ENCODE measurements at places on chromosomes 16 and 17.

DNA sequence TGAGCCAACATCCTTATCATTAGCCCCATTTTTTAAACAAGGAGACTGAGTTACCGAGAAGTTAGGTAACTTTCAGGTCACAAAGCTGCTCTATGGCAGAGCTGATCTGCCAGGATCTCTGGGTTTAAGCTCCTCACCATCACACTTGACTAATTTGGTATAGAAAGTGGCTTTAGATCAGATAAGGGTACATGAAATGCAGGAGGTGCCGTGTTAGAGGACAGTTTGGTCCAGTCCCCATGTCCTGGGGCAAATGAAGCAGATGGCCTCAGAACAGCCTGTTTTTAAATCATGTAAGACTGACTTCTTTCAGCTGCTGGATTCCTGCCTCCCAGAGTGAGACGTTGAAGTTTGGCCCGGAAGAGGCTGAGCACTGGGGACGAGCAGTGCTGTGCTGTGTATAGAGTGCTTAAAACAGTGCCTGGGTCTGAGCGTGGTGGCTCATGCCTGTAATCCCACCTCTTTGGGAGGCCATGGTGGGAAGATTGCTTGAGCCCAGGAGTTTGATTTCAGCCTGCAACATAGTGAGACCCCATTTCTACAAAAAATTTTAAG lies 187.0 kb upstream of the CACNG3 start:
- DNase-seq = no peak

DNA sequence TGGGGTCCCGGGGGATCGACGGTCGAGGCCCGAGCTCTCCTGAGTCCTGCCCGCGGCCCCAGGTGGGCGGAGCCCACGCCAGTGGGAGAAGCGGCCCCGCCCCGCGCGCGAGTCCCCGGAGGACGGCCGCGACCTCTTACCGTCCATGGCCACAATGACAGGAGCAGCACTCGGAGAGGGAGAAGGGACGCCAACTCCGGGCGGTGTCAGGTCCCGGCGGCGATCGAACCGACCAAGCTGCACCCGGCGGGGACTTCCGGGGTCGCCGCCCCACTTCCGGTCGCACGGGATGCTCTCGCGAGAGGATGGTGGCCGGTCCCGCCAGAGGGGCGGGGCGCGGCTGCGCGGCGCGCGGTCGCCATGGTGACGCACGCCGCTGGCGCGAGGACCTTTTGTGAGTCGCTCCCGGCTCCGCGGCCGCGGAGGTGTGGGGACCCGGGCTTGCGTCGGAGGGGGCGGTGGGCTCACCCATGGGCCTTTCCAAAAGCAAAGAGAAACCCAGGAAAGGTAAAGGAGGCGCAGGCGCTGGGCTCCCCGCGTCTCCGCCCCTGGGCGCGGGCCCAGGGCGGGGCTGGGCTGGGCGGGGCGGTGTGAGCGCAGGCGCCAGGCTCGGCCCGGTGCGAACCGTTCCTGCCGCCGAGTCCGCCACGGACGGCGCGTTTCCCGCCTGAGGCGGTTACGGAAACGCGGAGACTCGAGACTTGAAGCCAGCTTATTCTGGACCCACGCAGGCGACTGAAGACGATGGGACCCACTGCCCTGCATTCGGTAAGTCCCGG lies at the start of the genes CHMP1A and SPATA33:
TSS of gene CHMP1A (minus strand) at position 267 of the 779 bp plus-strand sequence. CDS start at position 147, 120 bp downstream.
TSS of gene SPATA33 (plus strand) at position 395 of the 779 bp plus-strand sequence. CDS start at position 471, 76 bp downstream.
- DNase-seq = no peak

DNA sequence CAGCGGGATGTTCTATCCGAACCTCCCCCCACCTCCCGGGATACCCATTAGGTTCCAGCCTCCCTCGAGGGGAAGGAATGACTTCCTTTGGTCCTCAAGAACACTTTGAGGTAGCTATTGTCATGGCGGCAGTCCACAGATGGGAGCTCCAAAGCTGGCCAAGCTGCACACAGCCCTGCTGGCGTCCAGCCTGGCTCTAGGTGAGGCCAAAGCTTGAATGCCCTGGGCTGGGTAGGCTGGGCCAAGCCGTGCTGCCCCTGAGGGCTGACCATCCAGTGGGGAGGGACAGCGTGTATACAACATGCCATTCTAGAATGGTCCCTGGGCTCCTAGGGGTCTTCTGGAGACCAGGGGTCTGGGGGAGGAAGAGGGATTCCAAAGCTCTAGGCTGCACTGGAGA lies 43.5 kb downstream of the PEMT start:
- DNase-seq = no peak

GRCh38 chr17:50344731-50345365 lies 1.1 kb upstream of the XYLT2 start:
- DNase-seq = no peak

GRCh38 chr16:6190776-6191175 lies 1093.2 kb upstream of the EEF2KMT start:
- DNase-seq = no peak

GRCh38 chr17:8889458-8890210 lies 22.2 kb upstream of the PIK3R6 start:
- DNase-seq = no peak

GRCh38 chr17:36653374-36653773 lies 52.0 kb downstream of the MRM1 start:
- DNase-seq = no peak

GRCh38 chr17:226108-227077 lies 44.9 kb upstream of the DOC2B start:
- no peak for DNase-seq

DNA sequence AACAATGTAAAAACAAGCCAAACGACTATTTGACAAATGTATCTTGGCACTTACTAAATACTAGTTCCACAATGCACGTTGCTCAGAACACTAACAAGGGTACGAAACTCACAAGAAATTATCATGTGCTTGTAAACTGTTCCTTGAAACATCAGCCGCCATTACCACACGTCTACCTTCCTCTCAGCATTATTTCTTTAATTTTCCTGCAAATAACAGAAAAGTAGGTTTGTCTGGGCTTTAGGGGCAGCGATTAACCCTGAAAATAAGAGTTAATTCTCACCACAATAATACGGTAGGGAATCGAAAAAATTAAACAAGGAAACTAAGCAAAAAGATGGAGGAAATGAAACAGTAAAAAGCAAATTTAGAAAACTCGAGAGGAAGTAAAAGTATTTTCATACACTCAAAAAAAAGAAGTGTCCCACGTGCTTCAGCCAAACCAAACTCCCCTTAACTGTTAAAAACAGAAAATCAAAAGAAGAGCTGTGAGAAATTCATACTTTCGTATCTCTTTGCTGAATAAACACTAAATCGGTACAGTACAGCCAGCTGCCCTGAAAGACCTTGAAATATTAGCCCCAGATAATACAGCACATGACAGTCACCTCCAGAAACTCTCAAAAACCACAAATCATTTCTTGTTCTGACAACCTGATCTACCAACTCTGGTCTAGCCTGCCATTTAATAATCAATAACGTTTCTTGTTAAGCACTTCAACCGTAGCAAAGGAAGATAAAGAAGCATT lies 1.2 kb downstream of the ARHGAP17 start:
- no peak for DNase-seq

GRCh38 chr17:62716834-62717588 lies 89.5 kb downstream of the MRC2 start:
- no peak for DNase-seq

DNA sequence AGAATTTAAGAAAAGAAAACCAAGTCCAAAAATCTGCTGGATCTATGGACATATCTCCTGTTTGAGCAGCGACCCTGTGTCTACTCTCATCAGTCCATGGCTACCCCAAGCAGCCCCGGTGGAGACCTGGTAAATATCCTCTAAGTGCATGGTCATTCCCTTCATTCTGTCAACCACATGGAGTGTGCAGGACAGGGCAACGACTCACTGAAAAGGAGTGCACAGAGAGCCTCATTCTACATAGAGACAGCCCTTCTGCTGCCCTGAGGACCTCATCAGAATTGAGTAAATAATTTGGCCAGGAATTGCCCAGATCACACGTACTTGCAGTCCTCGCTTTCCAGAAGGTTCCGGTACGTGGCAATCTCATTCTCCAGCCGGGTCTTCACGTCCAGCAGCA lies 3.0 kb downstream of the KRT38 start:
- no peak for DNase-seq

DNA sequence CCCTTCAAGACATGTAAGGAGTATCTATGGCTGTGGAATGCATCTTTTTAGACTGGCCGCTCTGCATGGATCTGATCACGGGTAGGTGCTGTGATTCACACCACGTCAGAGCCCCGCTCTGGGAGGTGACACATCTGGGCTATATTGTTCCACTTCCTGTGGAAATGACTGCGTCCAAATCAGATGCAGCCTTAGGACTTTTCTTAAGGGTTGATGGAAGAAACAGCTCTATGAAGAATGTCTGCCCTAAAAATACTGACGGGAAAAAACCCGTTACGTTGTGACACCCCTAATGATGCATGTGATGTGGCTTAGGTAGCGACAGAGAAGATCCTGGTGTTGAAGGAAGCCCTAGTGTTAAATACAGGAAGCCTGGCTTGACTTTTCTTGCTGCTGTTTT lies 12.2 kb downstream of the BANP start:
- peak; percentile 65 for DNase-seq

GRCh38 chr17:16933317-16934132 lies 38.4 kb downstream of the TNFRSF13B start:
- no peak for DNase-seq

GRCh38 chr17:10325031-10325695 lies 47.6 kb downstream of the MYH13 start:
- no peak for DNase-seq

GRCh38 chr17:36938566-36939051 lies 1.3 kb downstream of the LHX1 start:
- DNase-seq = no peak

GRCh38 chr16:58317608-58318152 lies 22.9 kb upstream of the PRSS54 start:
- DNase-seq = no peak

DNA sequence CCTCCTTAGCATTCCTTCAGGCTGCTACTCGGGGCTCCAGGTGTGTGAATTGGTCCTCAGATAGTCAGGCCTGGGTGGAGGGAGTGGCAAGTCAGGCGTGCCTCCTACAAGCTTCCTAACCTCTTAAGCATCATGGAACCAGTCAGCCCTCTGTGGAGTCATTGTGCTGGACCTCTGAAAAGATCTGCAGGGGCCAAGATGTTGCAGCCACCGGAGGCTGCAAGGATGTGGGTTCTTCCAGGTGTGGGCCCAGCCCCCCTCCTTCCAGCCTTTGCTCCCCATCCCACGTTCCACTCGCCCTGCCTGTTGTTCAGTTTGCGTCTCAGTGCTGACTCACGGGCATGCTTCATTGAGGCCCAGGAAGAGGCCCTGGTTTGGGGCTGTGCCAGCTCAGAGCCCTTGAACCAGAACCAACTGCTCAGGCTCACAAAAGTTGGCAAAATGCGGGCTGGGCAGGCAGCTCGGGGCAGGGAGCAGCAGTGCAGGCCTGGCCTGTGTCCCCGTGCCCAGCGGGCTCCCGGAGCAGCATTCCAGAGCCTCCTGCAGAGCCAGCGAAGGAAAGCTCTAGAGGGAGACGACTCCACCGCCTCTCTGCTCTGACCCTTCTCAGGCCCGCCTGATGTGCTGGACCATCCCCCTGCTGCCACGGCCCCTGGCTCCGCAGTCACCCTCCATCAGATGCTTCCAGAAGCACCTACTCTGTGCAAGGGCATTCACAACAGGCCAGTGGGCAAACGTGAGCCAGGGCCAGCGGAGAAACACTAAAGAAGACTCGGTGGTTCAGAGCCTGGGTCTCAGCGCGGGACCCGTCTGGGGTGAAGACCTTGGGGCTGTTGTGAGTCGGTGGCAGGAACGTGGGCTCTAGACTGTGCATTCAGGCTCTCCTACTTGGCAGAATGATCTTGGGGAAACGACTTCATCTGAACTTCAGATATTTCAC lies 7.5 kb downstream of the LDHD start:
- DNase-seq = peak; percentile 67

DNA sequence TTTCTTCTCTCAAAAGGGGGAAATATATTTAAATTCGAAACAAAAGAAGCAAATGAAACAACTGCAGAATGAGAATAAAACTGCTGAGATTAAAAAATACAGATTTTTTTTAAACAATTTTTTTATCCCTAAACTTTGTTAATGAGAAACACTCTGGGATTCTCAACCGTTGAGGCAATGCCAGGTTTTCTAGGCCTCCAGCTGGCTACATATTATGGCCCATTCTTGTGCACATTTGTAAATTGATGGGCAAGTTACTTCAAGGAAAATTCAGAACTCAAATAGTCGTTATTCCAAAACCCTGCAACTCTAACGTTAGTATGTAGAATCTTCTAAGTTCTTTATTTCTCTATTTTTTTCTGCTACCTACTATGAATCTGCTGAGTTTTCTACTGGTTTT lies 239.3 kb upstream of the WSCD1 start:
- no peak for DNase-seq

DNA sequence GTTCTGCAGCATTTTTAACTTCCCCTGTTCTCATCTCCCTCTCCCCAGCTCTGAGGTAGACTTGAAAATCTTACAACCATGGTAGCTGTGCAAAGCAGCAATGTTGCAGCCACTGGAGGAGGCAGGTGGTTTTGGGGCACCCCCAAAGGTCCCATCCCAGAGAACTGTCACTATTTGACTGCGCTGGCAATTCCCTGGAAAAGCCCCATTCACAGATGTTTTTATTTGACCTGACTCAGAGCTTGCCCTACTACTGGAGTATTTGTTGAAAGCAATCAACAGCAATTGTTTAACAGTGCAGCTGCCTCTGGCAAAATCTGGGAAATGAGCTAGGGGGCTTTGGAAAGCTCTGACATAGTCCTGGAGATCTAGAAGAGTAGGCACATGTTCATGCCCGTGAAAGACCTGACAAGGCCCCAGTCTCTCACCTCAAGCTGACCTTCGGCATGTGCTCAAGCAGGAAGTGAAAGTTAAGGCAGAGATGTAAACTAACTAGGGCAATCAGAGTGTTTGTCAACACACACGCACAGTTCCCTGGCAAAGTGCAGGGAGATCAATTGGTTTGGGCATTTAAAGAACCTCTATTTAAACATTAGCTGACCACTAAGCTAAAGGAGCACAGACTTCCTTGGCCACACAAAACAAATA lies 19.7 kb upstream of the PIK3R5 start:
- no peak for DNase-seq

GRCh38 chr17:57553991-57554825 lies 190.9 kb downstream of the CCDC182 start:
- DNase-seq = no peak

DNA sequence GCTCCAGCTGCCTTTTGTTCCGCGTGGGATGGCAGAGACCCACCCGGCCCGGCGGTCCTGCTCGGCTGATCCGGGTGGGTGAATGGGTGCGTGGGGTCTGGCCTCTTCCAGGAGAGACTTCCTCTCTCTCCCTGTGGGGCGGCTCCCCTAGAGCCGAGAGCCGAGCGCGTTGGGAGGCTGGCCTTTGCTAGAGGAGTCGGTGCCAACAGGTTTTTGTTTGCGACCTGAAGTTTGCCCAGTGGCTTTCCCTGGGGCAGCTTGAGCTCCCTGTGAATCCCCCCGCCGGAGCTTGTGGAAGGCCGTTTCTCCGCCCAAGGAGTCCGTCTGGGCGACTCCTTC lies 970 bp downstream of the EPN2 start:
- DNase-seq = no peak

GRCh38 chr16:7962091-7962879 lies 628.0 kb downstream of the TMEM114 start:
- DNase-seq = no peak

DNA sequence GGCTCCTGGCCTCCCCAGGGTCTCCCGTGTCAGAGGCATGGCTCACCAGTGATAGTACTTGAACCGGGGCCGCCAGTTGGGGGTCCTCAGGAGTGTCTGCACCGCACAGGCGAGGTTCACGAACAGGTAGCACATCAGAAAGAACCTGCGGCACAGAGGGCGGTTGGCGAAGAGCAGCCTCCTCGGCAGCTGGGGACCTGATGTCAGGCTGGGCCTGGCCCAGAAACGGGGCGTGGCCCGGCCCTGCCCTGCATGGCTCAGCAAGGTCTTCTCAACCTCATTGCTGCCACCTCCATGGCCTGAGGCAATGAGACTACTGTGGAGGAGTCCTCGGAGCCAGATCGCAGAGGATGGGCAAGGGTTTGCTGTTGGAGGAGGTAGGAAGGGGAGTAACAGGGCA lies 4.1 kb upstream of the LCAT start:
- no peak for DNase-seq

GRCh38 chr16:65531475-65531874 lies 409.6 kb upstream of the CDH11 start:
- no peak for DNase-seq

Data from non-pigmented ciliary epithelial cell (primary cell).